Esophagus squamous epithelium (tissue), 5 donors: ENCODE measurements at places on chromosomes 5 and 9.

DNA sequence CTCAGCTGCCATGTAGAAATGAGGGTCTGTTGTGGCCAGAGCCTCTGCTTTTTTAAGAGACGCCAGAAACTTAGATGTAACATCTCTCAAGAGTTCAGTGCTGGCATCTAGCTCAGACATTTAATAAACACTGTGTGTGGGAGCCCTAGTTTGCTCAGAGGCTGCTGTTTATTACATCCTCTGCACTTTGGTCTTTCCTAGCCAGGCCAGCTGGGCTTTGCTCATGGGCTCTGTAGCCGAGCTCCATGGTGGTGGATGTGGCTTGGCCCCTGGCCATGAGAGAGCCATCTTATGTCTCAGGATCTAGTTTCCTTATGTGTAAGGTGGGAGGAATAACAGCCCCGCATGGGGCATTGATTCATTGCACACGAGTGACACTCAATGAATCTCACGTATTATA lies 30.0 kb downstream of the ARHGEF37 start:
- DNase-seq, result no peak

- DNase-seq, result no peak
These were observed 138.8 kb downstream of the SMC2 start for GRCh38 chr9:104232781-104233341.

DNA sequence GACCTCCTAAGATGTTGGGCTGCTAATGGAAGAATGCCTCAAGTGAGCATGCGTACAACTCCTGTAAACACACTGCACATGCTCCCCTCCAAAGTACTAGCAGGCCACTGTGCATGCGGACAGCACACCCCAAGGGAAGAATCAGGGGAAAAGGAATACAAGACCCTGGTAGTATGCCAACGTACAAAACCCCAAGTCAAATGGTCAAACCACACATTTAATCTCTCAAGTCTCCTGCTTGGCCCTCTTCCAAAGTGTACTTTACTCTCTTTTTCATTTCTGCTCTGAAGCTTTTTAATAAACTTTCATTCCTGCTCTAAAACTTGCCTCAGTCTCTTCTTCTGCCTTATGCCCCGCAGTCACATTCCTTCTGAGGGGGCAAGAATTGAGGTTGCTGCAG lies 466.4 kb downstream of the DMRTA1 start:
- DNase-seq, result no peak

DNA sequence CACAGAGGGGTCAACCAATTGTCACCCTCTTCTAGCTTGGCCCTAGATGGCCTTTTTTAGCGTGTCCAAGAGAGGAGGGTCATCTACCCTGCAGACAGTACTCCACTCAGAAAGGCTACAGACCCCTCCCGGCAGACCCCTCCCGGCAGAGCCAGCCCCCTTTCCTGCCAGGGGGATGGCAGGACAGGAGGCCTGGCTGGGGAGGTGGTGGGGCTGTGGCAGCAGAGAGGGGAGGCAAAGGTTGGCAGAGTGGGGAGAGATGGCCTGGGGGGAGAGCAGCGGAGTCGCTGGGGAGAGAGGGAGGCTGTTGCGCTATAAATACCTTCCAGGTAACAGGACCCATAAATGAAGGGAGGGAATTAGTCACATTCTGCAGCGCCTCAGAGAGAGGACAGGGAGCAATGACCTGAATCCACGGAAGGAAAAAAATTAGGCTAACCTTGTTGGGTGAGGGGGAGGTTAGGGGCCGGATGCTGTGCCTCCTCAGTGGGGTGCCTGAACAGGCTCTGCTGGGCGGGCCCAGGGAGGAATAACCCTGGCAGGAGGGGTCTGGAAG lies 32.9 kb upstream of the PSD2 start:
- no peak for DNase-seq

DNA sequence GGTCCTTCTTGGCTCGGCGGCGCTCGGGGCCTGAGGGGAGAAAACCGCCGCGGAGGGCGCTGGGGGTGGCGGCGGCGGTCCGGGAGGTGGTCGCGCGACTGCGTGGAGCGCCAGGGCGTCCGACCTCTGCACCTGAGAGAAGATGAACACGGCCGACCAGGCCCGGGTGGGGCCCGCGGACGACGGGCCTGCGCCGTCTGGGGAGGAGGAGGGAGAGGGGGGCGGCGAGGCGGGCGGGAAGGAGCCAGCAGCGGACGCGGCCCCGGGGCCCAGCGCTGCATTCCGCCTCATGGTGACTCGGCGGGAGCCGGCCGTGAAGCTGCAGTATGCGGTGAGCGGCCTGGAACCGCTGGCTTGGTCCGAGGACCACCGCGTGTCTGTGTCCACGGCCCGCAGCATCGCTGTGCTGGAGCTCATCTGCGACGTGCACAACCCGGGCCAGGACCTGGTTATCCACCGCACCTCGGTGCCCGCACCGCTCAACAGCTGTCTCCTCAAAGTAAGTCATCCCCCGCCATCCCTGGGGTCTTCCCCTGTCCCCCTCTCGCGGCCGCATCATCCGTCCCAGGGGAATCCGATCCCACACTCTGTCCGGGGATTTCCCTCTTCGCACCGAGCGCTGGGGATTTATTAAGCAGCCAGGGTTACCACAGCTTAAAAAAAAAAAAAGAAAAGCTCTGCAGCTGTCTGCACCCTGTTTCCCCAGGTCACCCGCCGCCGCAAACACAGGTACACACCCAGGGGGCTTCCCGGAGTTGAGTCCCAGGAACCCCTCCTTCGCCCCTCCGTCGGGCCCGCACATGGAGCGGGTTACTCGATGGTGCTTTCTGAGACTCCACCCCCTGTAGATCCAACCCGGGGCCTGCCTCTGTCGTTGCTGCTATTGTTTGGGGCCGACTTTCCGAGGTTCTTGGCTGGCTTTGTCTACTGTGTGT lies at the start of gene GTF3C4:
TSS of gene GTF3C4 (plus strand) at position 8 of the 935 bp plus-strand sequence. CDS start at position 143, 135 bp downstream.
- no peak for DNase-seq

GRCh38 chr9:108963459-108964143 lies 29.4 kb downstream of the ABITRAM start:
- no peak for DNase-seq

GRCh38 chr5:156540491-156540890 lies 213.5 kb downstream of the SGCD start:
- no peak for DNase-seq

- no peak for DNase-seq
These were observed 61.5 kb downstream of the RAI14 start for GRCh38 chr5:34717426-34718327.

- DNase-seq, result no peak
These were observed 25.0 kb downstream of the HMCN2 start for GRCh38 chr9:130290291-130291181.

- no peak for DNase-seq
These were observed 153.9 kb downstream of the GPBP1 start for GRCh38 chr5:57327561-57328367.
